ENCODE measurements at places on chromosomes 11 and 22.

GRCh38 chr11:104967534-104968354, 630 bp downstream of the CASP4 start:
- DNase-seq, result peak; percentile 40

DNA sequence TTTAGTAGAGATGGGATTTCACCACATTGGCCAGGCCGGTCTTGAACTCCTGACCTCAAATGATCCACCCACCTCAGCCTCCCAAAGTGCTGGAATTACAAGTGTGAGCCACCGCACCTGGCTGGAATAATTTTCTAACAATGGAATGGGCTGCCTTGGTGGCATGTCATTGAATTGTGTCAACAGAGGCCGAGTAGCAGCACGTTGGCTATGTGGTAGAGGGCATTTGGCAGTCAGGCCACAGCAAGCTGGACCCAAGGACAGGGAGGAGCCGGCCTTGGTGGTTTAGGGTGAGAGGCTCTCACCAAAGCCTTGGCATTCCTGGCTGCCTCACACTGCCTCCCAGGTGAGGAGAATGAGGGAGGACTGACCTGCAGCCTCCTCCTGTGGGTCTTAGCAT, 4.1 kb upstream of the NIPSNAP1 start:
- no peak for DNase-seq

- peak; percentile 25 for DNase-seq
Observed at GRCh38 chr11:93236741-93237675, 39.2 kb upstream of the SLC36A4 start.

- DNase-seq, result peak; percentile 79
Observed at GRCh38 chr11:65422633-65423515, at the start of gene NEAT1. Gene NEAT1 (plus strand): TSS chr11:65422798.

GRCh38 chr11:129960216-129961214, 42.1 kb downstream of the PRDM10 start:
- peak; percentile 64 for DNase-seq

DNA sequence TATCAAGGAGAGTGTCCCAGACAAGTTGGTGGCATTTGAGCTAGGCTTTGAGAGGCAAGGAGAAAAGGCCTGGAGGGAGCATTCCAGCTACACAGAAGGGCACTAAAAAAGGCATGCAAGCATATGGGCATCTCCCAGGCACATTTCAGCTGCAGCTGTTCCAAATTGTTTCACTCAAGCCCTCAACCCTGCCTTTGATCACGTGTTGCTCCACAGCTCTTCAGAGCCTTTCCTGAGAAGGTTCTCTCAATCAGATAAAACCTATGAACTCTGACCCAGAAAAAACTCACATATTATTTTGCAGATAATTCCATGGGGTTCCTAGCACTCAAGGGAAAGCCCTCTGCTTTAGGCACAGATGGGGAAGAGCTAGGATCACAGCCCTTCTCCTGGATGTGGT, 24.4 kb upstream of the HSPA8 start:
- DNase-seq, result no peak

GRCh38 chr11:62879235-62879978, 1.3 kb upstream of the SLC3A2 start:
- no peak for DNase-seq

GRCh38 chr11:131609337-131609736, 238.9 kb downstream of the NTM start:
- DNase-seq, result no peak

- DNase-seq, result no peak
Observed at GRCh38 chr11:67024410-67024809, 1.5 kb downstream of the SYT12 start.

- DNase-seq, result peak; percentile 4
Observed at GRCh38 chr11:14902650-14903350, 10.8 kb upstream of the CYP2R1 start.

- no peak for DNase-seq
Observed at GRCh38 chr11:62705413-62705812, 1.8 kb downstream of the BSCL2 start.

GRCh38 chr11:86167499-86168164, 76.9 kb upstream of the EED start:
- no peak for DNase-seq

- DNase-seq, result no peak
Observed at GRCh38 chr22:49534386-49534785, 293.3 kb downstream of the BRD1 start.

GRCh38 chr11:92297567-92298553, 73.2 kb downstream of the FAT3 start:
- DNase-seq, result no peak

DNA sequence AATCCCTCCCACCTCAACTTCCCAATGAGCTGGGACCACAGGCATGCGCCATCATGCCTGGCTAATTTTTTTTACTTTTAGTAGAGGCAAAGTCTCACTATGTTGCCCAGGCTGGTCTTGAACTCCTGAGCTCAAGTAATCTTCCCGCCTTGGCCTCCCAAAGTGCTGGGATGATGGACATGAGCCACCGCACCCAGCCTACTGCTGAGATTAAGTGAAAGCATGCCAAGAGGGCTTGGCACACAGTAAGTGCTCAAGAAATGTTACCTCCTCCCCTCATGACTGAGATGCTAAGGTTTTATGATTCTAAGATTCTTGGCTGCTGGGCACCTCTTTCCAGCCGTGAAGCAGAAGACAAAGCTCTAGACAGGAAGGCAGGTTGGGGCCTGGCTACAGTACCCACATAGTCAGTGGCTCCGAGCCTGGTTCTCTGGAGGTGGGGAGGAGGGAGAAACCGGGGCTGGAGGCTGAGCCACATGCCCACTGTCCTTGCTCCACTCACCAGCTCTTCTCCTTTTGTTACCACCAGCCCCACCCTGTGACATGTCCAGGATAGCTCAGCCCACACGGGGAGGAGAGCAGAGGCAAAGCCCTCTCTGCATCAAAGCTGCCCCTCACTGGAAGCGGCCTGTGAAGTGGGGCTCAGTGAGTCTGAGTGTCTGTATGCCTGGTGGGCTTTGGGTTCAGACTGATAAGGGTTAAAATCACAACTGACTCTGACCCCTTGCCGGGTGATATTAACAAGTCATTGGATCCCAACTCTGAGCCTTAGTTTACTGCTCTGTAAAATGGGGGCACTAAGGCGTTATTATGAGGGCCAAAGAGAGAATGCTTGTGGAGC, 12.9 kb downstream of the ARHGEF17 start:
- DNase-seq, result no peak

Data from LoVo (cell line).